ENCODE measurements at places on chromosomes 3 and 15.
A peak's percentile ranks its signal among the peaks of the same experiment; 100 is the strongest.

DNA sequence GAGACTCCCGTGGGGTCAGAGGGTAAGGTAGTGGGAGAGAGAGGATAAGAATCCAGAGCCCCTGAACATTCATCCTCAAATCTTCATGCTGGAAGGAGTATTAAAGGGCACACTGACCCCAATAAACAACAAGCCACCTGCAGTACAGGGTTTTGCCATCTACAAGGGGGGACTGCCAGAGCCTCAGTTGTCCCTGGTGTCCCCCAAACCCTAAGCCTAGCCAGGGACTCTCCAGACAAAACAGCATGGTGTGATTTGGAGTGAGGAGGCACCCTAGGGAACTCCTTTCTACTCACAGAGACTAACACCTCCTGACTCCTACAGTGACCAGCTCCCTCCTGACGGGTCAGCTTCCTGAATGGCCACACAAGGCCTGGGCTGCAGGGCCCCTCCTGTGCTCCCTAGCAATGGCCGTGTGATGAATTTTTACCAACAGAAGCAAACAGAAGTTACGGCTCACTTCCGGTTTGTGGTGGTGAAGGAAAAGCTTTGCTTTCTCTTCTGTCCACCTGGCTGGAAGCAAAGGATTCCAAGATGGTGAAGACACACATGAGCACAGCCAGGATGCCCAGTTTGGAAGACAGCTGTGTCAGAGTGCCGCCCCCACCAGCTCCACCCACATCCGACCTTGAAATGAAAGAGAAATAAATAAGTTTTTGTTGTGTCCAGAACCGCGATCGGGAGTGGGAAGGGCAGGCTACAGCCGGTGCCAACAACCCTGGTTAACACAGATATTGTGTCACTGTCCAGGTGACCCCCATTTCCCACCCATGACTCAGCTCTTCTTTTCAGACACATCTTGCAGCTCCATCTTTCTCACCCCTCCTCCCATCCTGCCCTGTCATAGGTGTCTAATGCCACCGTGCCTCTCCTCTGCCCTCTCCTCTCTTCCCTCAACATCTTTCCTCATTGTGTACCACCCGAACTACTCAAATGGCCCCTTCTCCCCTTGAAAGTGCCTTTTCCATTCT, 69.6 kb upstream of the ATP13A3 start:
- peak; percentile 48 for DNase-seq

DNA sequence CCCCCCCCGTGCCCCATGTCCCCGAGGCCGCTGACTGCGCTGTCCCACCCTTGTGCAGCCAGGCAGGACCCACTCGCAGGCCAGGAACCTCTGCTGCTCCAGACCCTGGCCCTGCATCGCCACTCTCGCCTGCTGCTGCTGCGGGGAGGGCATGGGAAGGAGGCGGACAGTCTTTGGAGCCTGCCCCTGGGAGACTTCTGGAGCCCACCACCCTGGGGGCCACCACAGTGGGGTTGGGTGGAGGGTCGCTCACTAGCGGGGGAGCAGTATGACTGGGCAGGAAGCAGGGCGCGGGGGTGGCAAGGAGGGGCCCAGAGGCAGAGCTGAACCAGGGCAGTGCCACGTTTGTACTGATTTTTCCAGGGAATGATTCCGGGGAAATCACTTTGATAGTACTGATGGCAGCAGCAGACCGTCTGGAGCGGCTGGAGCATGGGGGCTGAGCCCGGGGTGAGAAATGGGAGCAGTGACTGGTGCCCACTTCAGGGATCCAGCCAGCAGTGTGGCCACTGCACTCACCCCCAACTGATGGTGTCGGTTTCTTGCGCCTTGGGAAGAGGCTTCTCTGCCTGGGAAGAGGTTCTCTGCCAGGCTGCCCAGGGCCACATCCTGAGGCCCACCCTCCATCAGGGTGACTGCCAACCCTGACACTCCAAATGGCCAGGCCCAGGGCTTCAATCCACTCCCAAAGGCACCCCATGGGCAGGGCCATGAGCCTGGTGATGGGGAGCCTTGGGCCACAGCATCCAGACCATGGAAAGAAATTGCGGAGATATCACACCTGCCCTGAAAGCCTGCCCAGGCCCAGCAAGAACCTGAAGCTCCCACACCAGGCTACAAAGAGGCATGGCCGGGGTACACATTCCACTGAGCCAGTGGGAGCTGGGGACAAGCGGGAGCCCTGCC, 53.7 kb downstream of the LSAMP start:
- no peak for DNase-seq

GRCh38 chr15:92322566-92323355, 70.9 kb upstream of the ST8SIA2 start:
- DNase-seq = no peak

DNA sequence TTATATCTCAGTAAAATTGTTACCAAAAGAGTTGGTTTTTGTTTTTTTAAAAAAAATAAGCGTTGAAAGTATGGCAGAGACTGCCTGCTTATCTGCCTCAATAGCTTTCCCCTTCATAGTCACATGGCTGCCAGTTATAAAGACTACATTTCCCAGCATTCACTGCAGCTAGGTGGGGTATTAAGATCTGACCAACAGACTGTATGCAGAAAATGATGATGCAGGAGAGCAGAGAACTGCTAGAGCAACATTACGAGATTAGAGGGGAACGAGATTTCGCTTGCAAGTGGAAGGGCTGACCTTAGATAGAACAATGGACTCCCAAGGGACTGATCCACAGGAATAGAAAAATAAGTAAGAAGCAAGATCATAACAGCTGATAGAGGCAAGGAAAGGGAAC, 14.3 kb downstream of the RHOA start:
- DNase-seq = peak; percentile 41

- peak; percentile 27 for DNase-seq
These were observed 206.7 kb downstream of the THRB start for GRCh38 chr3:24287755-24288450.

DNA sequence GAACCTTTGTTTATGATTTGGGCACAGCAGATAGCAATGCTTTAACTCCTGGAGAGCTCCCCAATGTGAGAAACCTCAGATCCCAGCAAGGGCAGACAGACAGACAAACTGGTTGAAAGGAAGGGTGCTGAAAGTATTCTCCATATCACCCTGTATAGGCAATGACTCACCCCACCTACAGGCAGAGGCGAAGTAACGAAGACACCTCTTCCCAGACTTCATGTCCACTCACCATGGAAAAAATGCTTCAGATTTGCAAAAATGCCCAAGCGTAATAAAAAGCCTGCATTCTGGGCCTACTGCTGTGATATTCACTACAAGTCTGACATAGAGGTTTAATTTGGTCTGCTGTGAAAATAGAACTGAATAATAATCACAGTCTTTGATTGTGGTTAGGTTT, 50.5 kb downstream of the THBS1 start:
- peak; percentile 81 for DNase-seq

DNA sequence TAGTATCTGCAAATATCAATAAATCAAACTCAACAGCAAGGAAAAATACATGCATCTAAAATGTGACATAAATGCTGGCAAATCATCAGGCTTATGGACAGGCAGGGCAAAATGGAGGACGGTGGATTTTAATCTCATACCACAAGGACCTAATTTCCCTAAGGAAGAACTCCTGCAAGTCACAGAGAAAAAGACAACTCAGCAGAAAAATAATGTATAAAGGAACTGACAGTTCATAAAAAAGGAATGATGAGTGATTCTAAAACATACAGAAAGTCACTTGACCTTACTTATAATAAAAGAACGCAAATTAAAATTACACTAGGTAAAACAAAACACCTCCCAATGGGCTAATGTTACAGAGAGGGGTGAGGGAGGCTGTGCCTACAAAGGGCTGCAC, 17.2 kb downstream of the TUBGCP5 start:
- DNase-seq = no peak

DNA sequence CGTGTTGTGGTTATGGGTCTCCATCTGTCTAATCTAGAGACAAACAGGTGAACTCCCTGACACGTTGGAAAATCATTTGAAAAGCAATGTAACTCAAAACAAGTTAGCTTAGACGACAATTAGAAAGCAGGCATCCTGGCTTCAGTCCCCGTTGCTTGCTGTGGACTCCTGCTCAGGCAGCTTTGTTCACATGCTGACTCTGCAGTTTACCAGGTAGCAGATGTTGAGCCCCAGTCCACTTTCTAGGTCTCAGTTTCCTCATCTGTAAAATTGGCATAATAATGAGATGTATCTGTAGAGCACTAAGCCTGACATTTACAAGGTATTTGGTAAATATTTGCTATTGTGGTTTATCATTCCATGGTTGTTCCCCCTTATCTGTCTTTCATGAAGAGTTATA, 327.2 kb upstream of the CHRM5 start:
- no peak for DNase-seq

DNA sequence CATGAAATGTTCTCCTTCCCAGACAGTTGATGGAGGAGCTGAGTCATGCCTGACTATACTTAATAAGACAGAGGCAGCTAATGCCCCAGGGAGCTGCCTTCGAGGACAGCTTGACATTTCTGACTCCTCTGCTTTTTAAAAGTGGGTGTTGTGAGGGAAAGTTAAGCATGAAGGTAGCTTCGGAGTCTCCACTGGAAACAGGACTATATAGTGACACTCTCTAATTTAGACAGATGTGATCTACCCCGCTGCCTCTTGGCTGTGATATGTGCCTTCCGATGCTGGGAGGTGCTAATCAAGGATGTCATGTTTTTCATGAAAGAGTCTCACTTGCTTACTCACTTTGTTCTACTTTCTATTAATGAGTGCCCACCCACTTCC, 72.7 kb downstream of the IL1RAP start:
- peak; percentile 79 for DNase-seq

DNA sequence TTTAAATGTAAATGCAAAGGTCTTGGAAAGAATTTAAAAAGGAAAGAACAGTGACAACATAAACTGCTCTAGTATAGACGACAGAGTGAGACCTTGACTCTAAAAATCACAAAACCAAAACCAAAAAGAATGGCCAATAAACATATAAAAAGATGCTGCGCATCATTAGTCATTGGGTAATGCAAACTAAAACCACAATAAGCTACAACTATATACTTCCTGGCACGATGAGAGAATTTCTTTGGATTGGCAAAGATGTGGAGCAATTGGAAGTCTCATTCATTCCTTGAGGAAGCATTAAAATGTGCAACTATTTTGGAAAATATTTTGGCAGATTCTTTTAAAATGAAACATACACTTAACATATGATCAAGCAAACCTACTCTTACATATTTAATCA, 98.7 kb upstream of the ZPLD1 start:
- DNase-seq = no peak

DNA sequence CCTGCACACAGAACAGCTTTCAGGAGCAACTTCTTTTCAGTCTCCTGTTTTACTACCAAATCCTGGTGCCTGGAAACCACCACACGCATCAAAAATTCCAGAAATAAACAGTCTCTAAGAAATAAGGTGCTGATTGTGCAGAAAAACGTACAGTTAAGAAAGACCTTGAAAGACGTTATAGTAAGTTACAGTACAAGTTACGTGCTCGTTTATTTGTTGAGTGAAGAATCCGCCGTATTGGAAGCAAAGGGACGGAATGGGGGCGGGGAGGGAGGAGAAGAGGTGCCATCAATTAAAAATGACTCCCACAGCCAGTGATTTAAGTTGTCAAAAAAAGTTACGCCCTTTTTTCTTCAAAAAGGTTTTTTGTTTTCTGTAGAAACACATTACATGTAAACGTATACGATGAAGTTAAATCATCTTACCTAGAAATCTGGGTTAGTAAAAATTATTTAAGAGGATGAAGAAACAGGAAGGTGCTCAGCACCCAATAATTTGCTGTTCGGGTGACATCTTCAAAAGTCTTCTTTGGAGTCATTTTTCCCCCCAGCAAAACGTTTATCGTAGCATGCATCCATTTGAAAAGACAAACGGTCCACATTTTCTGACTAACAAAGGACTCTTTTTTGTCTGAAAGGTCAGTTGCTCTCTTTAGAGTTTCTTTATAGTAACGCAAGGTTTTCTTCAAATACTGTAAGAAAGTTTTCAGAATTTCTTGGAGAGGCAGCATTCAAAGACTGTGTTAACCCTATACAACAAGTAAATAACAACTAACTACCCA, 782 bp upstream of the UACA start:
- DNase-seq = no peak

DNA sequence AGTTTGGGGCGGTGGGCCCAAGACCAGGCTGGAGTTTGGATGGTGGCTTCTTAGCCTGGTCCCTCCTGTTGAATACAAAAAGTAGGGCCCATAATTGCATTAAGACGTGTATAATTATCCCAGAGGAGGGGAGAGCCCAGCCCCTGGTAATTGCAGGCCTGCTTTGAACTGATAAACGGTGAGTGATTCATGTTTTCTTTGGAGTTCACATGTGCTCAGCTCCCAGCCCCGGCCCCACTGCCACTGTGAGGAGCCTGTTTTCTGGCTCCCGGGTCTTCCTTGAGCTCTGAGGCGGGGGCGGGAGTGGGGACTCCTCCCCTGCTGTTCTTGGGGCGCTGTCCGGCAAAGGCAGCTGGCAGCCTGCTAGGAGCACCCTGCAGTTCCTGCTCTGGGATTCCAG, 3.1 kb downstream of the PLXNA1 start:
- peak; percentile 41 for DNase-seq

GRCh38 chr3:59996056-59996455, 946.2 kb upstream of the CFAP20DC start:
- no peak for DNase-seq

DNA sequence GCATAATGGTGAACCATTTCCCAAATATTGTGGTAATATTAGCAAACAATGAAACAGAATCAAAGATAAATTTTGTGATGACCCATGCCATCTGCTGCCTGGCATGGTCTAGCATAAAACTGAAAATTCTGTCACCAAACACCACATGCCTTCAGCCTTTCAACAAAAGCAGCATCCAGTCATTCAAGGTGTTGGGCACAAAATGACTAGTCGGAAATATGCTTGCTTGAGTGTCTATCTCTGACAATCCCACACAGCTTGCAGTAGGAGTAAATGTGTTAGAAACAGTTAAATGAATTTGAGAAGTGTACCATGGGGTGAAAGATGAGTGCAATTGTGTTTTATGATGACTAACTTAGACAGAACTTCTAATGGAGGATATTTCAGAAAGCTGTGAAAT, 61.7 kb upstream of the CDIN1 start:
- DNase-seq = no peak

DNA sequence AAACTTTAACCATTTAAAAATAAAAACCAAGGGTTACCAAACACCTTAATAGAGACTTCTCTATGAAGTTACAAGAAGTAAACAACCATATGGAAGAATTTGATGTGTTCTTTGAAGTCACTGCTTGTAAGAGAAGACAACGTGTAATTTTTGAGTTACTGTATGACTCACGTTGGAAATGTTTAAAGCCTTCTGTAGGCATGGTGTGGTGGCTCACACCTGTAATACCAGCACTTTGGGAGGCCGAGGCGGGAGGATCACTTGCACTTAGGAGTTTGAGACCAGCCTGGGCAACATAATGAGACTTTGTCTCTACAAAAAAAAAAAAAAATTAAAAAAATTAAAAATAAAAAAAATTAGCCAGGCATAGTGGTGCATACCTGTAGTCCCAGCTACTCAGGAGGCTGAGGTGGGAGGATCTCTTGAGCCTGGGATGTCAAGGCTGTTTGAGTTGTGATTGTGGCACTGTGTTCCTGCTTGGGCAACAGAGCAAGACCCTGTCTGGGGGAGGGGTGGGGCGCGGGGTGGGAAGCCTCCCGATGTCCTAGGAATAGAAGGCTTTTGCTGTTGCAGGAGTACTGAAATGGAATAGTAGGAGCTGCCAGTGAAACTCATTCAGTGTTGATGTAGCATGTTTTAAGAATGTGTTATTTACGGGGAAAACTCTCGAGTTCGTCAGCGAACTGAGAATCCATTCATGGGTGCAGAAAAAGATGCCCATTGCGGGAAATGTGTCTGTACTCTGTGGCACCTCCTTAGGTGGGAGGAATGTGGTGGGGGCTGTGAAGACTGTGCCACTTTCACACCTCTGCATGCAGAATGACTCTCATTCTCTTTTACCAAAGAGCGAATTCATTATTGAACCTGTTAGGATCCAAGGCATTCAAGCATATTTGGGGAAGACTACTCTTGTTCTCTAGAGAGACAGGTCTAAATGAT, 134.2 kb downstream of the FNDC3B start:
- no peak for DNase-seq
